Thyroid gland (tissue), 4 donors: ENCODE measurements at places on chromosomes 16 and 17. TPM values are rescaled to one million over a fixed set of nuclear protein-coding genes. Genes with fewer than 3 reads are reported as not detected.

The ERN1 gene
- 15.2 TPM for total RNA-seq

The MBTD1 gene
- 23.9 TPM for total RNA-seq

The RAB40C gene
- 18.5 TPM for total RNA-seq

The SULT1A2 gene
- 24.2 TPM for total RNA-seq

The RDM1 gene
- total RNA-seq: not detected

The DRC3 gene
- total RNA-seq: 28.4 TPM

The KRT36 gene
- not detected for total RNA-seq

The EVPLL gene
- 0.89 TPM for total RNA-seq

The KRTAP9-8 gene
- total RNA-seq: not detected

The CCL1 gene
- not detected for total RNA-seq

The TBC1D3B gene
- 3.9 TPM for total RNA-seq

The MT4 gene
- total RNA-seq: not detected

The METTL2A gene
- 16.3 TPM for total RNA-seq

The KRT33A gene
- total RNA-seq: not detected

The TMEM106A gene
- 12.7 TPM for total RNA-seq

The ABCA8 gene
- 26.1 TPM for total RNA-seq

The NLGN2 gene
- 2.2 TPM for total RNA-seq

The SMIM5 gene
- total RNA-seq: 11.7 TPM

The RAPGEFL1 gene
- 1.3 TPM for total RNA-seq

The GAS2L2 gene
- not detected for total RNA-seq

The CTF1 gene
- total RNA-seq: 5.9 TPM

The MEFV gene
- 0.22 TPM for total RNA-seq

The CLEC10A gene
- total RNA-seq: 1.7 TPM

The CCDC92B gene
- not detected for total RNA-seq

The DNAI2 gene
- total RNA-seq: 0.13 TPM

The NLE1 gene
- 11.3 TPM for total RNA-seq

The RSKR gene
- total RNA-seq: 9.9 TPM

The OMG gene
- total RNA-seq: 0.45 TPM

The NACA2 gene
- not detected for total RNA-seq

The GPRC5B gene
- total RNA-seq: 19.9 TPM

The LGALS9 gene
- total RNA-seq: 36.4 TPM

The IL17C gene
- not detected for total RNA-seq

The KCNH6 gene
- not detected for total RNA-seq

The RAB11FIP4 gene
- total RNA-seq: 21.1 TPM

The NOTUM gene
- total RNA-seq: not detected
